ENCODE measurements at places on chromosomes 4 and X.

GRCh38 chr4:77636902-77637301 is 31.3 kb downstream of the CXCL13 start:
- DNase-seq: no peak

GRCh38 chr4:37653601-37654000 is 32.6 kb downstream of the RELL1 start:
- peak; percentile 45 for DNase-seq

DNA sequence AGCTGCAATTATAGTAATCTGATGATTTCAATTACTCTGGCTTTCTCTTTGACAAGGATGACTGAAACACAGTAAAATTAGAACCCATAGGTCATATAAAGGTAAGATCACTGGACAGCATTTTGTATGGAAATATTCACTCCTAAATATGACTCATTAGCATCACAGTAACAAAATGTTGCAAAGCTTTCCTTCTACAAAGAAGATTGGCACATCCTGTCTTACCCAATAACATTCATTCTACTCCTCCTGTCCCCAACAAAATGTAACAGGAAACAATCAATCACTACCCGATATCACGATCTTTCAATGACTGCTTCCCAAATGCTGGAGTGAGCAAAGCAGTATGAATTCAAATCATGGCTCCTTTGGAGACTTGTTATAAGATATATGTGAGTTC is 95.3 kb downstream of the FANCB start:
- DNase-seq: no peak

GRCh38 chrX:47316276-47317025 is 53.9 kb upstream of the ZNF157 start:
- no peak for DNase-seq

DNA sequence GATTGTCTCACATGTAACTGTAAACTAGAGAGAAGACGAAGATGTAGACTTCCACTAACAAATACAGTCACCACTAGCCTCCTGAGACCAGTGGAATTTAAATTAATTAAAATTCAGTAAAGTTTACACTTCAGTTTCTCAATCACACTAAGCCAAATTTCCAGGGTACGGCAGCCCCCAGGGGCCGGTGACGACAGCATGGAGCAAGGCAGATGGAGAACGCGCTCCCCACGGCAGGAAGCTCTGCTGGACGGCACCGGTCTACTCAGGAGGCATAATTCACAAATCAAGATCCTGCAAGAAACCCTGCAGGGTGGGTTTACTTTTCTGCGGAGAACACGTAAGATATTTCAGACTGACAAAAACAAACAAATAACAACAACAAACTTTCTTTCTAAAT is 80.7 kb downstream of the FAT1 start:
- no peak for DNase-seq

DNA sequence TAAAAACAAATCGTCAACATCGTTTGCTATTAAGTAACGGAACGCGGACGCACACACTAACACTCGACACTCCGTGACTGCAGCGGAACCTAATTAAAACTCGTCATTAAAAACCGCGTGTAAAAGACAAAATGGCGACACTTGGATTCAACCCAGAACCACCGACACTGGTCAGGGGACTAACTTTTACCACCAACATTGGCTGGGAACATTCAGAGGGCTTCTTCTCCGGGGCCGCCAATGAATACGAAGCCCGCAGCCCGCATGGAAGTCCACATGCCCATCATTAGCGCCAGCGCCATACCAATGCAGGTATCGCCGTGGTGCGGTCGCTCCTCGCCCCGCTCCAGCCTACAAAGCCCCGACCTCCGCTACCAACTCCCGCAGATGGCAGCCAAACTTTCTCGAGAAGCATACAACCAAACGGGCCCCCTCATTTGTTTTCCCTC is 498 bp downstream of the RBMX start:
- DNase-seq: no peak

Measured in T47D (cell line).